Activated naive CD4-positive, alpha-beta T cell treated with Interleukin-2 at 50 U/mL for 16 hours (primary cell): ENCODE measurements at places on chromosomes 13 and 19.

- DNase-seq, result no peak
These were observed 60.2 kb upstream of the KL start for GRCh38 chr13:32955881-32956594.

- DNase-seq, result no peak
These were observed 26.6 kb downstream of the KLF2 start for GRCh38 chr19:16351133-16351809.

GRCh38 chr13:33233547-33233946 is 52.0 kb downstream of the STARD13 start:
- DNase-seq, result no peak

DNA sequence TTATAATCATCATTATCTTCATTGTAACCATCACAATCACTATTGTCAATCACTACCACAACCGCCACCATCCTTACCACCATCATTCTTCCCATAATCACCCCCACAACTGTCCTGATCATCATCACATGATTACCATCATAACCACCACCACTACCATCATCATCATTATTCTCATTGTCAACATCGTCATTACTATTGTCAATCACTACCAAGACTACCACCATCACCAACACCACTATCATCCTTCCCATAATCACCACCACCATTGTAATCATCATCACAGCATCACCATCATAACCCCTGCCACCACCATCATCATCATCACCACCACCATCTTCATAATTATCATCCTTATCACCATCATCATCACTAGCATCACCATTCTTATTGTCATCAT is 55.2 kb downstream of the MBD3L1 start:
- DNase-seq, result no peak

DNA sequence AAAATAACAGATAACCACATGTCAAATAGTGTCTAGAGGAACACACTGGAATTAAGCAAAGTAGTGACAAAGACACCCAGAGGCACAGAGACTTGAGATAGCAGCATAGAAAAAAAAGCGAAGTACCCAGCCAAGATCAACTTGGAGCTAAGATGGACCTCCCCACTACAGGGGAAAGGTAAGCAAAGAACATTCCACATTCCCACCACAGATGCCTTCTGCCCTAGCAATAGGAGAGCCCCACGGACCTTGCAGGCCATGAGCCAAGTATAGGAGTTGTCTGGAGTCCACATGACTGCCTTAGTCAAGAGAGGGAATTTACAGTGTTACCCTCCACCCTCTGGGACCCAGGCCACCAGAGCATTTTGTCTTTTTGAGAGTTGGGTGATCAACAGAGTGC is 110.7 kb upstream of the SPRY2 start:
- no peak for DNase-seq
